GM19239 (cell line): ENCODE measurements at places on chromosomes 2 and 18.

- no peak for DNase-seq
Observed at GRCh38 chr2:75226099-75226498, 26.8 kb upstream of the TACR1 start.

- DNase-seq, result no peak
Observed at GRCh38 chr2:213420828-213421385, 136.6 kb downstream of the SPAG16 start.

DNA sequence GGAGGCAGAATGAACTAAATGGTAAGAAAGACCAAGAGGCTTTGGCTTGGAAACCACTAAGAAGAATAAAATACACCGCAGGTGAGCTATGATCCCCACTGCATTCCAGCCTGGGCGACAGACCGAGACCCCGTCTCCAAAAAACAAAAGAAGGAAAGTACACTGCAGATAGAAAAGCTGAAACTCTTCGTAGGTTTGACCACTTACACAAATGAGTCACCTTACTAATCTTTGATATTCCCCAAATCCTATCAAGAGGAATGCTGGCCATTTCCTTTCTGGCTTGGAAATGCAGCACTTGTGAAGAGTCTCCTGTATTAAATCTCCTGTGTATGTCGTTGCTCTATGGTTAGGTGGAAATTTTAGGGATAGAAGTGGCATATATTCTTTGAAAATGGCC, 108.8 kb downstream of the MTCL1 start:
- DNase-seq, result no peak

DNA sequence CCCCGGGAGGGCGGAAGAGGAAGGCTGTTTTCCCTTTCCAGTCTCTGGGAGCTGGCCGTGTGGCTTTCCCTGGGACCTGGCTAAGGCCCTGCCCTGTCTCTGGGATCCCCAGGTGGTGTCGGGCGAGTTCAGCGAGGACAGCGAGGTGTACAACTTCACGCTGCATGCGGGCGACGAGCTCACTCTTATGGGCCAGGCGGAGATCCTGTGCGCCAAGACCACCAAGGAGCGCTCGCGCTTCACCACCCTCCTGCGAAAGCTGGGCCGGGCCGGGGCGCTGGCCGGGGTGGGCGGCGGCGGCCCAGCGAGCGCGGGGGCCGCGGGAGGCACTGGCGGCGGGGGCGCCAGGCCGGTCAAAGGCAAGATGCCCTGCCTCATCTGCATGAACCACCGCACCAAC, 11.2 kb downstream of the GAREM2 start:
- DNase-seq, result no peak

DNA sequence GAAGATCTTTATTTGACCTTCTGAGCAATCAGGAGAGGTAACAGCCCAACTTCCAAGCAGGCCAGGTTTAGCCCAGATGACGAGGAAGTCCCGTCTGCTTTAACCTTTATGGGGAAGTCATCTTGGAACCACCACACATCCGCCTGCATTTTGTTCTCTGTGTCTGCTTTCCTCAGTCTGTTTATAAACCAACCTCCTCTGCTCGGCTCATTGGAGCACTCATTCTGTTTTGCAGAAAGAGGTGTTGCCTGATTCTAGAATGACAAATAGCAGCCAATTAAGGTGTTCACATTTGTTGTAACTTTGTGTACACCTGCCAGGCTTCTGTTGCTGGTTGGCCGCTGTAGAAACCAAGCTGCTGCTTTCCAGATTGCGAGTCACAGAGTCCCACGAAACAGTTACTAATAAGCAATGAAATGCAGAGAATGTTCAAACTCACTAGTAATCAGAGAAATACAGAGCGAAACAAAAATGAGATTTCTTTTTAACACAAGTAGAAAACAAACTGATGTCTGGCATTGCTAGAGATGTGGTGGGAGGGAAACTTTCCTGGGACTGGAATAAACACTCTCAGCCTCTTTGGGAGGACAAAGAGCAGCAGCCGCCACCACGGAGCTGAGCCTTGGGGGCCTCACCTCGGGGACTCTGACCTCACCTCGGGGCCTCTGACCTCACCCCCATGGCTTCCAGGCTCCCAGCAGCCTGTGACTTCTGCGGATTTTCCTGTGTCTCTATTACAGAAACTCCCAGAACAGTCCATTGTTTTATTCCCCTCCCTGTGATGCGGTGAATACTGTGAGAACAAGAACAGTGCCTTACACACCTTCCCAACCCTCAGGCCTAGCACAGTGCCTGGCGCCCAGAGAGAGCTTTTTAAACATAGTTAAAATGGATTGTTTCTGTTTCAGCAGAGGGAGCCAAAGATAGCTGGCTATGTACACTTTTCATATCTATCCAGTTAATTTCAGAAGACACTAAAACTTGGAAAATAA, 64.0 kb downstream of the MBP start:
- DNase-seq, result no peak

DNA sequence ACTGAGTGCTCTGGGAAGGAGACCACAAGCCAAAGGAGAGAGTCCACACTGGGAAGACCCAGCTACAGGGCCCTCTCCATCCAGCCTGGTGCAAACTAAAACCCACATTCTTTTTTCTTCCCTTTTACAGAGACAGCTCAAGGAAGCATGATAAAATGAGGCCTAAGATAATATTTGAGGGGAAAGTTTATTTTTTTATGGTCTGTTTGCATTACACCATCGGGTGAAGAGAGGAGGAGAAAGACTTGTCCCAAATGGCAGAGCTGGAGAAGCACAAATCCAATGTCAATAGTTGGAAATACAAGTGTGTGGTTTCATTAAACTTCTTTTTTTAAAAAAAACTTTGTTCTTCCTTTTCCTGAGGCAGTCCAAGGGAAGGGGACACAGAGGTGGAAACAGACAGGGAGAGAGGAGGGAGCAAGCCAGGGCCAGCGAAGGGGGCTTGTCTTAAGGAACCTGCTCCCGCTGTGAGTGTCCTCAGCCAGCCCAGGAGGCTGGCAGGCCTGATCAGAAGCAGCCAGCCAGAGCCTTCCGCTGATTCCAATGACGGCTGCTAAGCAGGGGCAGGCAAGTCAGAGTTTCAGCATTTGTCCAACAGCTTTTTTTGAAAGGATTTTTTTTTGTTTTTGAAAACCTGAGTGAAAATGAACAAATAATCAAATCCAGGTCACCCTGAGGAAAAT, 203.8 kb upstream of the SIX2 start:
- DNase-seq, result no peak

DNA sequence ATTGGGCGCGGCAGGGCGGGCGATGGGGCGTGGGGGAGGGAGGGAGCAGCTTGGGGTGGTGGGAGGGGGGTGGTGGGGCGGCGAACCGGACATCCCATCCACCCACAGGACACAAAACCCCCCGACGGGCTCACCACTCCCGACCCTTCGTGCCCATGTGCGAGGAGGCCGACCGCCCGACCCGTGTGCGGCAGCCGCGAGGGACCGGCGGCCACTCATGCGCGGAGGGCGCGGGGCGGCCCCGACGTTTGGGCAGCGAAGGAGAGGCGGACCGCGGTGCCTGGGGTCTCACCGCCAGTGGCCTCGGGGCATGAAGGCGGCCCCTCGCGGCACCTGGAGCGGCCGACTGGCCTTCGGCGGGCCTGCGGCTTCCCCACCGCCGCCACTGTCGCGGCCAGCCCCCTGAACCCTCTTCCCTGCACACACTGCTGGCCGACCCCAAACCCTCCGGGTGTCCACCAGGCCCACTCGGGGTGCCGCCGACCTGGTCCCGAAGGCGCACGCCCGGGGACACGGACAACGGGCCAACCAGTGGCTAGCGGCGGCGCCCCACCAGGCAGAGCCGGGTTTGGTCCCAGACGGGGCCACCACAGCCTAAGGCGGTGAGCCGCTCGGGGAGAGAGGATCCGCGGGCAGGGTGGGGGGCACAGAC, 94.6 kb upstream of the ANKRD30BL start:
- DNase-seq, result no peak

- no peak for DNase-seq
Observed at GRCh38 chr18:77346208-77346810, 96.7 kb downstream of the GALR1 start.

GRCh38 chr2:19048593-19049266, 309.7 kb downstream of the OSR1 start:
- DNase-seq, result no peak

GRCh38 chr18:26056291-26056690, 34.1 kb downstream of the SS18 start:
- no peak for DNase-seq

DNA sequence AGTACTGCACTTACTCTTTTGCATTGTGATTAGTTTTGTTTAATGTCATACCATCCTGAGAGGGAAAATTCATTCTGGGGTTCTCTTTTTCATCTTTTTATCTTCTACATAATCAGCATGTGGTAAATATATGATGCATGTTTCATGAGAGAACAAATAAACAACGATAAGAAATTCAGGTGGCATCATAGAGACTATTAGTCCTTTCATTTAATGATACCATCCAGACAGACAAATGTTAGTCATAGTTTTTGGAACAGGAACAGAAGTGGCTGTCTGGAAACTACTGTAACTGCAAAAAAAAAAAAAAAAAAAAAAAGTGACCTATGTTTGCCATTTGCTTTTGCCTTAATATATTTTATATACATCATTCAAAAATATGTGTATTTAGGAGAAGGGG, 761.0 kb downstream of the EPHA4 start:
- DNase-seq, result no peak

GRCh38 chr2:142048581-142048980, 82.2 kb downstream of the LRP1B start:
- no peak for DNase-seq

DNA sequence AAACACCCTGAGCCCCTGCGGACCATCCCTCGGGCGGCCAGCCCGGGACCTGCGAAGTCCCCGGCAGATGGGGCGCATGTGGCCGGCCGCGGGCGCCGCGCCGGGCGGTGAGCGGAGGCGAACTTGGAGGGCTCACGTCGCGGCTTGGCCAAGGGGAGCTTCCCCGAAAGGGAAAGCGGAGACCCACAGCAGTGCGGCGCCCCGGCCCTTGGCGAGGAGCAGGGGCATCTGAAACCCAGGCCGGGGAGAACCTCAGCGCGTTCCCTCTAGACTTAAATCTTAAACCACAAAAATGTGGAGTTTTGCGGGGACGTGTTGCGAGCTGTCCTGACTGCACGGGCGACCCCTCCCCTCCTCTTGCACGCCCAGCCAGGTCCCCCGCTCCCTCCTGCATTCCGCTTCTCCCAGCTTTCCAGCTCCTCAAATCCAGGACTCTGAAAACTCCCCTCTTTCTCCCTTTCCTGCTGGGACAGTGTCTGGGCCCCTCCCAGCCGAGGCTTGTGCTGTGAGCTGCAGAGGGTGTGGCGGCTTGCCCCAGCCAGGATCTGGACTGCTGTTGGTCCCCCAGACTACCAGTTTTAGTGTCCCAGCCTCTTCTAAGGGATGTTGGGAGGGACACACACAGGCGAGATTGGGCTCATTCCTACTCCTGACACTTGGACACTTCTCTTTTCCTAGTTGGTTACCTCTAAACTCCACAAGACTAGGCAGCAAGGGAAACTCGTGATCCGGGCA, 1.3 kb downstream of the FMNL2 start:
- DNase-seq, result peak; percentile 17

GRCh38 chr2:28036307-28036706, 145.8 kb downstream of the BABAM2 start:
- no peak for DNase-seq

DNA sequence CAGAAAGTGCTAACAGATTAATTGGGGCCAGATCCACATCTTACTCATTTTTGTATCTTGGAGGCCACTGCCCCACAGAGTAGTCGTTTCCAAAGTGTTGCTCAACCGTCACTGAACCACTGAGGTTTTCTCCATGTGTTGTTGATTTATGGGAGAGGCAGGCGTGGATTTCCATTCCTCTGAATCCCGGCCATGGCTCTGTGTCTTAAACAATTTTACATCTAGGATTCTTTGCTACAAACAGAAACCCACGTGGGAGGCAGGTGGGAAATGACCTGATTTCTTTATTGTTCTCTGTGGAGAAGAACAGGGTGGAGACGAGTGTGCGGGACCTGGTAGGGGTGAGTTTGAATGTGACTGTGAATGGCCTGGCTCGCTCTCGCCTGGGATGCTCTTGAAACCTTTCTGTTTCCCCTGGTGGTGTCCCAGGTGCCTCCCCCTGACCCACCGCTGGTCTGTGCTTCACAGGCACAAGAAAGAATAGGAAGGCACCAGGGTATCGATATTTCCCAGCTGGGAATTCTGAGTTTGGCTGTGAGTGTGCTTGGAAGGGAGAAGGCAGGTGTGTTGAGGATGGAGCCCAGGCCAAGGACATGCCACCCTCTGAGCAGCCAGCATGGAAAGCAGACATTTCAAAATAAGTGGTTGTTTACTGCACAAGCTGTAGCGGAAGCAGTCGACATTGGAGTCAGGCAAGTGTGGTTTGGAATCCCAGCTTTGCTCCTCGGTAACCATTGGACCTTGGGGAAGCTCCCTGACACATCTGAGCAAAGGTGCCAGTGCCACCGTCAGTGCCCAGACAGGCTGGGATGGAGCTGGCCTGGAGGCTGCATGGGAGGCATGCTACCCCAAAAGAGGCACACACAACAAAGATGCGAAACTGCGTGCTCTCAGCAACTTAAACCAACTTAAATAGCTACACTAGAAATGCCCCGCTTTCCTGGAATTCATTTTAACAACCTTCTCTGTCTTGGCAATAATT, 50.0 kb downstream of the LPIN1 start:
- no peak for DNase-seq

DNA sequence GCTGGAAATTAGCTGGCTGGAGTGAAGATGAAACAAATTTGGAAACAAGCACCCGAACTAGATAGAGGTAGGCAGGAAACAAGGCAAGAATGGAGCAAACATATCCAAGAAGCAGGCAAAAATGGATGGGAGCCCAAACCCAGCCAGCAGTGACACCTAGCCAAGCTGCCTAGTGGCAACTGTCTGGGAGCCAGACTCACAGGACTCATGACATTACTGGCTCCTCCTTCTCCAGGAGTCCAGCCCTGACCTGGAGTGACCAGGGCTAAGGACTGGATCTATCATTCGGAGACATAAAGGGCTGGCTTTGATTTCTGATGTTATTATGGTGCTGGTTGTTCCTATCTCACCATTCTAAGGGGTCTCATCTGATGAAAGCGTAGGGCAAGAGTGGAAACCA, 21.3 kb upstream of the ALK start:
- DNase-seq, result no peak

- no peak for DNase-seq
Observed at GRCh38 chr2:57937456-57937855, 109.2 kb upstream of the VRK2 start.

DNA sequence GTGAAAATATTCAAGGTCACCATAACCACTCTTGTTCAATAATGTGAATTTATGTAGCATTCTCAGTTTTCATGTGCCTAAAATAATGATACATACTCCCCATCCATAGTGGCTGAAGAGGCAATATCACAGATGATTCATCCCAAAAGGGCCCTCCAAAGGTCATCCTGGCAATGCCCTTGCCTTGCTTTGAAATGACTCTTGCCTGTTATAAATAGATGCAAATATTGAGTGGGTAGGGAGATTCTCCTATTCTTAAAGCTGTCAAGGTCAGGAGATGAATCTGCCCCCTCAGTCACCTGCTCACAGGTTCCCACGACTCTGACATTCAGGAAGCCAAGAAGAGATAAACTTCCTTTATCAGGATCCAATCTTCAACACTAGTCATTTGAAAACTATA, 490.5 kb downstream of the TNS1 start:
- DNase-seq, result no peak
